T-helper 2 cell treated with Interferon-gamma antibody and Interleukin-4, amounts not matched to agents 5 μg/mL and 100 μg/mL, for 36 hours (primary cell): ENCODE measurements at places on chromosomes 7 and 10.

- DNase-seq, result peak; percentile 90
Observed at GRCh38 chr10:62681211-62681940, 123.1 kb upstream of the ADO start.

DNA sequence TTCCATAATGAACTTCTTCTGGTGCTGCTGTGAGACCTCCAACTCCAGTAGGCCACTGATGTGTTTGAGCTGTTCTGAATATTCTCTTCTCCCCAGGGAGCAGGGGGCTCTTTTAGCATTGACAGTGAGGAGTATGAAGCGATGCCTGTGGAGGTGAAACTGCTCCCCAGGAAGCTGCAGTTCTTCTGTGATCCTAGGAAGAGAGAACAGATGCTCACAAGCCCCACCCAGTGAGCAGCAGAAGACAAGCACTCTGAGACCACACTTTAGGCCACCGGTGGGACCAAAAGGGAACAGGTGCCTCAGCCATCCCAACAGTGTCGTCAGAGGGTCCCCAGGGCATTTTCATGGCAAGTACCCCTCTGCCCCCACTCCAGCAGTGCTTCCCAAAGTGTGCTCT lies 49.3 kb downstream of the DENND11 start:
- no peak for DNase-seq

DNA sequence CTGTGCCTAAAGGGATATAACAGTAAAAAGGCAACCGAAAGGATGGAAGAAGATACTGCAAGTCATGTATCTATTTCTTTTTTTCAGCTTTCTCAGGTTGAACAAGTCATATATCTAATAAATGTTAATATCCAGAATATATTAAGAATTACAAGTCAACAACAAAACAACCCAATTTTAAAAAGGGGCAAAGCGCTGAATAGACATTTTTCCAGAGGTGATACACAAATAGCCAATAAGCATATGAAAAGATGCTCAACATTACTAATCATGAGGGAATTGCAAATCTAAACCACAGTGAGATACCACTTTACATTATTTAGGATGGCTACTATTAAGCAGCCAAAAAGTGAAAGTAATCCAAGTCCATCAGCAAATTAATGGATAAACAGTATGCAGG lies 23.0 kb downstream of the DBF4 start:
- no peak for DNase-seq

DNA sequence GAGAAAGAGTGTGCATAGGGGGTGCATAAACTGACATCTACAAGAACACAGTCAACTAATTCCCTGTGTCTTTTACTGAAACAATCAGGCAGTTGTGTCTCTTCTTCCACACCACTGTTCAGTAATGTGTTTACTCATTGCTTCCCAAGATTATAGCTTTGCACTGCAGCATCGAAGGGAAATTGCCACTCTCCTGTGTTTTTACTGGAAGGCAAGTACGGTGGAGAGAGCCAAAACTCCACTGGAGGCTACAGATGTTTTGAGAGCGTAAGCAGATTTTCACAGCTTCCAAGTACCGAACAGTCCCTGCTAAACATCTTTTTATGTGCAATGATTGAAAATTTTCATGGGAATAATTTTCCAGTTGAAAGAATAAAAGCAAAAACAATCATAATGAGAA lies 510.5 kb upstream of the AKR1E2 start:
- DNase-seq, result no peak

DNA sequence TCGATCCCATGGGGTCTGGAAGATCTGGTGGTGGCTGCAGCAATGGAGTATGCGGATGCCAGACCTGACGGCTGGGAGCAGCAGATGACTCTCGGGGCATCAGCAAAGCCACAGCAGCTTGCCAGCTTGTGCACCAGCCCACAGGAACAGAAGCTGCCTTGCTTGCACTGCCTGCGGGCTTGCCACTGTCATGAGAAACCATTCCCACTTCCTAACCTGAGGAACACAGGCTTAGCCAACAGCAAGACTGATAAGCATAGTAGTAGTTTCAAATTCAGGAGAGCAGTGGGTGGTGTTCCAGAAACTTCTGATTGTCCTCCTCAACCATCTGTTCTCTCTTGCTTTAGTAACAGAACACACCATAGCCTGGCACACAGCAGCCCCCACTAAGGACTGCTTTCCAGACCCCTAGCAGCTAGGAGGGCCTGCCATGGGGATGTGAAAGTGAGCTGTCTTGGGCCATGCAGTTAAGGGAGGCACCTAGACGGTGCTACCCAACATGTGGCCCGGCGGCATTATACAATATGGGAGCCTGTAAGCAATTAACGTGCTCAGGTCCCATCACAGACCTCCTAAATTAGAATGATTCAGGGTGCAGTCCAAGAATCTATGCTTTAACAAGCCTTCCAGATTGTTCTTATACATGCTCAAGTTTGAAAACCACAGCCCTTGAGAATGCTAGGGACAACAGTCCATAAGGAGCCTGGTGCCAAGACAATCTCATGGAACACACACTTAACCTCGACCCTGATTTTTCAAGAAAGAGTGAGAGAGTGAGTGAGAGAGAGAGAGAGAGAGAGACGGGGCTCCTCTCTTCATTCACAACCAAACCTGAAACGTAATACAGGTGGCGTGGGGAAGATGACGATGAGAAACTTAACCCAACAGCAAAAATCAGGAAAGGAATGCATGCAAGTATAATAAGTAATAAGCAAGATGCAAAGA lies 7.1 kb downstream of the ANXA11 start:
- DNase-seq, result no peak
